ENCODE measurements at places on chromosomes 13 and 19.

GRCh38 chr19:15874821-15875474, 22.9 kb downstream of the CYP4F2 start:
- DNase-seq = no peak

- DNase-seq = no peak
These were observed 35.9 kb downstream of the ELF1 start for GRCh38 chr13:40983259-40983658.

- DNase-seq = no peak
These were observed 73.0 kb downstream of the GADD45B start for GRCh38 chr19:2548966-2549365.

GRCh38 chr13:99260216-99260615, 2.0 kb upstream of the GPR18 start:
- no peak for DNase-seq

- DNase-seq = no peak
These were observed 403.9 kb downstream of the LIG4 start for GRCh38 chr13:107811233-107812013.

DNA sequence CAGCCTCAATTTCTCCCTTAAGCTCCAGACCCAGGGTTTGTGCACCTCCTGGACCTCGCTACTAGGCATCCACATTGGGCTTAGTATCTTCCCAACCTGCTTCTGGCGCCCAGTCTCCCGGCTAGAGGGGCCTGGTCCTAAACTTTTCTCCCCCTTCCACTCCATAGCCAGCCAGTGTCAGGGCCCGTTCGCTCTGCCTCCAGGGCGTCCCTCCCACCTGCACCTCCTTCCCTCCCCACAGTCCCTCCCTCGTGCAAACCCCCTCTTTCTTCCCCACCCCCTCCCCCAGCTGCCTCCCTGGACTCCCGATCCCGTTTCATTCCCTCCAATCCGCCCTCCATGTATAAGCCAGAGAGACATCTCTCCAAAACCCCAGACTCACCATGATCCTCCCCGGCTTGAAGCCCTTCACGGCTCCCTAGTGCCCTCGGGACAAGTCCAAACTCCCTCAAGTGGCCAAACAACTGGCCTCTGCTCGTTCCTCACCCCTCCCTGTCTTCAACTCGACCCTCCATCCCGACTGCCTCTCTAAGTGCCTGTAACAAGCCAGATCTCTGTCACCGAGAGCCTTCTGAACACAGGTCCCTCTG, 997 bp upstream of the SAMD4B start:
- DNase-seq = no peak

- no peak for DNase-seq
These were observed 8.8 kb upstream of the SULT2B1 start for GRCh38 chr19:48543121-48543710.

GRCh38 chr13:26007261-26008125, 44.3 kb downstream of the SHISA2 start:
- no peak for DNase-seq

GRCh38 chr19:5683177-5683886, 2.5 kb downstream of the HSD11B1L start:
- no peak for DNase-seq

DNA sequence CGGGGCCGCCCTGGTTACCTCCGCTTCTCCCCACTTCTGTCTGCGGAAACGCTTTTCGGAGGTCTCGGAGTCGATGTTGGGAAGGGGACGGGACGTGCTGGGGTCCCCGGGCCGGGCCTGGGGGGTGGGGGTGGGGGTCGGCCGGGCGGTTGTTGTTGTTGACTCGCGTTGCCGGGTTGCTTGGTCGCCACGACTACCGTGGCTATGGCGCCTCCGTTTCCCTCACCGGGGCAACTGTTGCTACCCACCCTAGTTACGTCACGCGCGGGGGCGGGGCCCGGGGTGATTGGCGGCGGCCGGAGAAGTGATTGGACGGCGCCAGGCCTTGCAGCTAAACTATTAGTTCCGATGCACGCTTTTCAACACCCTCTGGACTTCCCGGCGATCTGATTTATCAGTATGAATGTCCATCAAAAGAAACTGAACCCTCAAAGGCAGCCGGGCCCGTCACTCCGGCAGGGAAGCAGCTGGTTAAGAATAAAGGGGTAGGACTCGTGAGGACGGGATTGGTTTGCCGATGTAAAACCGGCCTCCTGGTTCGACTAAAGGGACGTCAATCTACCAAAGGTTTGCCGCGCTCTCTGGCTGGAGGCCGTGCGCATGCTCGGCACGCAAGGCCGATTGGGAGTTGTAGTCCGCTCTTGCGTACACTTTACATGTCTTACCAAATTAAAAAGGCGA, at the start of gene RFX1:
TSS of gene RFX1 (minus strand) at position 236 of the 681 bp plus-strand sequence. CDS start 12,477 bp downstream, outside the sequence.
- peak; percentile 100 for DNase-seq

DNA sequence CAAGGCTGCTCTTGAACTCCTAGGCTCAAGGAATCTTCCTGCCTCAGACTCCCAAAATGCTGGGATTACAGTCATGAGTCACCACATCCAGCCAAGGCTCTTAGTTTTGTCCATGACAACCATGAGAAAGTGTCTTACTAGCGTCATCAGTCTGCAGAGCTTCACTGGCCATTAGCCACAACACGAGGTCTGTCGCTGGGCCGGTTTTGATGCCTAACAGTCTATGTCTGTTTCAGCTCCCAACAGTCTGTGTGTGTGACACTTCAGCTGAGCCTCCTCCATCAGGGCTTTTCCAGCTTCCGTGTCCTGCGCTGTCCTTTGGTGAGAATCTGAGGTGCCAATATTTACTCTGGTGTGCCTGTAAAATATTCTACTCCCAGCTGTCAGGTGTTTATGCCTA, 47.6 kb downstream of the CEP89 start:
- DNase-seq = no peak

DNA sequence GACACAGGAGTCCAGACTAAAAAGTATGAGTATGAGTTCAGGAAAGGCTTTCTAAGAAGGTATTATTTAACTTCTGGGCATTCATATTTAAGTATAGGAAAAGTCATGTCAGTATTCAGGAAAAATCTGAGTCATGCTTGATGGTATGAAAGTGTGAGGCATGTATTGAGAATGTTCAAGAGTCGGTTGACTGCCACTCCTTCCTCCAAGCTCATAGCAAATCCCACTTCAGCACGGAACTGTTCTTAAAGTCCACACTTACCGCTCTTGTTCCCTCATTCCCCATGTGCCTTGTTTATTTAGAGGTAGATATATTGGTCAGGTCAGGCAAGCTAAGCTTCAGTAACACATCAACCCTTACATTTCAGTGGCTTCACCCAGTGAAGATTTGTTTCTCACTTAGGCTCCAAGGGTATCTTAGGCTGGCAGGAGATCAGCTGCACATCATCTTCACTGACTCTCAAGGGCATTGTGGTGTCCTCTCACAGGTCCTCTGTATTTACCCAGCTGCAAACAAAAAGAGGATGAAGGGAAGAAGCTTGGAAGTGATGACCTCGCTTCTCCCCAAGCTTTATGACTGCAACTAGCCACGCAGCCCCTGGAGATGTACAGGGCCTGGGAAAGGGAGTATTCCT, 1189.2 kb downstream of the EFNB2 start:
- no peak for DNase-seq

GRCh38 chr13:99577934-99578917, 77.0 kb downstream of the TM9SF2 start:
- DNase-seq = no peak

- DNase-seq = no peak
These were observed 3.7 kb downstream of the TINCR start for GRCh38 chr19:5563935-5564612.

- DNase-seq = peak; percentile 48
These were observed 1.8 kb downstream of the ZNF460 start for GRCh38 chr19:57282011-57282643.

- no peak for DNase-seq
These were observed 254.6 kb downstream of the DCLK1 start for GRCh38 chr13:35876601-35877000.

- DNase-seq = no peak
These were observed 127.9 kb downstream of the DLEU7 start for GRCh38 chr13:50715402-50716146.
